ENCODE measurements at places on chromosomes 7 and 10.

DNA sequence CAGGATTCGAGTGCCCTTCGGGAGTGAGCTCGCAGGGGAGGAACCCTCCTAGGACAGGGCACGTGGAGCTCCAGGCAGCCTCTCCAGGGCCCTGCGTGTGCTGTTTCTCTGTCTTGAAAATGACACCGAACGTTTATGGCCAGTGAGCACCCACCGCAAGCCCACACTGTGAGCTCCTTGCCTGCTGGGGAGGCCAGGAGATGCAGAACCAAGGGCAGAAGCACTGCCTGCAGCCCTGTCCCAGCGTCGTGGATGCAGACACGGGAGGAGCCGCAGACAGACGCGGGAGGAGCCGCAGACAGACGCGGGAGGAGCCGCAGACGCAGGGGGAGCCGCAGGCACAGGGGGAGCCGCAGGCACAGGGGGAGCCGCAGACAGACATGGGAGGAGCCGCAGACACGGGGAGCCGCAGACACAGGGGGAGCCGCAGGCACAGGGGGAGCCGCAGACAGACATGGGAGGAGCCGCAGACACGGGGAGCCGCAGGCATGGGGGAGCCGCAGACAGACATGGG is 314.4 kb downstream of the PTPRN2 start:
- no peak for DNase-seq

- DNase-seq, result no peak
These were observed 20.6 kb downstream of the EMX2 start for GRCh38 chr10:117562896-117563737.

DNA sequence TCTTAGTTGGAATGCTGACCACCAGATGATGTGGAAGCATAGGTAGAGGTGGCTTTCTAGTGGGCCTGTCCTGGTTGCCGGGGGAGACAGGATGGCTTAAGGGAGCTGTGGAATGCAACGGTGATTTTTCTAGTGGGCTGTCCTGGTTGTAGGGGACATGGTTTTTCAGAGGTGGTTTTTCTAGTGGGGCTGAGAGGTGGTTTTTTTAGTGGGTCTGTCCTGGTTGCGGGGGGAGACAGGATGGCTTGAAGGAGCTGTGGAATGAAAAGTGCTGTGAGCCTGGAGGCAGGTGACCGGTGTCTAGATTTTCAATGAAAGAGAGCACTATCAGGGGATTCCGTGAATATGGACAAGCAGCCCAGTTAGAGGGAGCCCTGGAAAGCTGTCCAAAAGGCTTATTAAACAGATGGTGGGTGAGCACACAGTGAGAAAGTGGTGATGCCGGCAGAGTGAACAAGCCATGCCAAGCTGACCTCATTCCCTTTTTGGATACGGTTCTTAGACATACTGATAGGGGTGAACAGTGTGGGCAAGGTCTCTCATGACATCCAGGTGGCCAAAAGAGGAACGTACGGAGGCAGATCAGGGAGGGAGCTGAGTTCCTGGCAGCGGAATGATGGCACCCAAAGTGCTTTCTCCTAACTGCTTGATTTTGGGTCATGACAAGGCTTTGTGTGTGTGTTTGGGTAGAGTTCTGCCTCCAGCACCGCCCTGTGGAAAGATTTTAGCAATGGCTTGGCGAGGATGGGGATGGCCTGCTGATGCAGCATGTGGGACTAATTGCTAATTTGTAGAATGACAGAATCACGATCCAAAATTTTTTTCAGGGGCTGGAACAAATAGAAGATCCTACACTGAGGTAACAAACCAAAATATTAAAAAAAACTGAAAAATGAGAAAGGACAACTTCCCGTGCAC is 126.6 kb downstream of the TMEM178B start:
- DNase-seq, result no peak

- DNase-seq, result no peak
These were observed 472.8 kb upstream of the STEAP1 start for GRCh38 chr7:89681448-89681847.

DNA sequence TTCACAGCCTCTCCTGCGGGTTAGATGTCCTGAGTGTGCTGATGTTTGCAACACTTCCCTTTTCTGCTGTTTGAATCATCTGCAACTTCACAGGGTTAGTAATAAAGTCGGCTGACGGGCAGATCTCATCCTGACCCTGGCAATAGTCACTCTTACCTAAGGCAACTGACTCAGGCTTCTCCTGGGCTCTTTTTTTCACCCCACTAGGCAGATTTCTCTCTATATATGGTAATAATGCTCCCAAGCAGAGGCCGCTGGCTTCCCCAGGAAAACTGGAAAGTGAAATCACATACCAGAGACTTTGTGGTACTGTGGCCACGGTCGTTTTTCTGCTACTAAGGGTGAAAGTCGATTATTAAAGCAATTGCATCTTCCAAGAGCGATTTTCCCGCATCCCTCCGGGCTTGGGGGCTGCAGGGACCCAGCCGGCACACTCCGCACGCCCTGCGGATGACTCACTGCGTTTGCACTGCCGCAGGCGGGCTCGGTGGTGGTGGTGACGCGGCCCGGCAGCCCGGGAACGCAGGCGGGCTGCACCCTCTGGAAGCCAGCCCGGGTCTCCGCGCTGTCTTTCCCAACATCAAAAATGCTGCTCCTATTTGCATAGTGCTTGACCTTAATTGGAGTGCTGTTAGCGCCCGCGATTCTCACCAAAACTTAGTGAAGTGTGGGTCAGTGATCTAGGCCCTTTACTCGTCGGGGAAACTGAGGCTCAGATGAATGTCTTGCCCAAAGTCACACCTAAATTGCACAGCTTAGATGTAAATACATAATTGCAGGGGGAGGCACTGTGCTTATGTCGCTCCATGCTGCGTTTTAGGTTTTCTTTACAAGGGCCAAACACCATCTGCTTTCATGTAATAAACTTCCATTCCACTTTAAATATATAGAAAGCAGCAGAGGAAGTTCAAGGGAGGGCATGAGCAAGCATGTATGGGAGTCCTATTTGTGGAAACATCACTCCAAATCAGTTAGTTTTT is 47.6 kb upstream of the ITGB1 start:
- DNase-seq, result no peak

DNA sequence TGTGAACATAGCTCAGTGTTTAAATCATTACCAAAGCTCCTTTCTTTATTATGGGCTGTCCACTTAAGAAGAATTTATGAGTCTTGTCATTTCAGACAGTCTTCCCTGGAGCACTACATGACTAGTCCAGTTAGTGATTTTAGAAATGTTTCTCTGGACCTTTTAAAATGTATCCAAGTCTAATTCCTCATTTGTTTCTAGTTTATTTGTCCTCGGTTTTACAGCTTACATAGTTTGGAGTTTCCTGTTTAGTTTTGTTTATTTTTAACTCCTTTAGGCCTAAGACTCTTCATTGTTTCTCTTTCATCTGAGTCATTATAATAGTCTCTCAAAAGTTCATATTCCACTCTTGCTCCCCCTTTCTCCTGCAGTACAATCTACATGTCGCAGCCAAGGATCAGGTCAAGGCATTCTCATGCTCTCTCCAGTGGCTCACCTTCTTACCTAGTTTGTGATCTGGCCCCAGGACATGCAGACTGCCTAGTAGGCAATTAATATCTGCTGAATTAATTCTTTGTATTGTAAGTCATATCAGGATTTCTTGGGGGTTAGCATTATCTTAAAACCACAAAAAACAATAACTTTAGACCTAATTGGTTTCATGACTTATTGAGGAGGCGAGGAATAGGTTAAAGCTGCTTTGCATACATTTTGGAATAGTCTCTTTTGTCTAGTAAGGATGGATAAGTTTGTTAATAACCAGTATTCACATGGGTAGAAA is 93.8 kb downstream of the MAPK8 start:
- DNase-seq, result no peak

DNA sequence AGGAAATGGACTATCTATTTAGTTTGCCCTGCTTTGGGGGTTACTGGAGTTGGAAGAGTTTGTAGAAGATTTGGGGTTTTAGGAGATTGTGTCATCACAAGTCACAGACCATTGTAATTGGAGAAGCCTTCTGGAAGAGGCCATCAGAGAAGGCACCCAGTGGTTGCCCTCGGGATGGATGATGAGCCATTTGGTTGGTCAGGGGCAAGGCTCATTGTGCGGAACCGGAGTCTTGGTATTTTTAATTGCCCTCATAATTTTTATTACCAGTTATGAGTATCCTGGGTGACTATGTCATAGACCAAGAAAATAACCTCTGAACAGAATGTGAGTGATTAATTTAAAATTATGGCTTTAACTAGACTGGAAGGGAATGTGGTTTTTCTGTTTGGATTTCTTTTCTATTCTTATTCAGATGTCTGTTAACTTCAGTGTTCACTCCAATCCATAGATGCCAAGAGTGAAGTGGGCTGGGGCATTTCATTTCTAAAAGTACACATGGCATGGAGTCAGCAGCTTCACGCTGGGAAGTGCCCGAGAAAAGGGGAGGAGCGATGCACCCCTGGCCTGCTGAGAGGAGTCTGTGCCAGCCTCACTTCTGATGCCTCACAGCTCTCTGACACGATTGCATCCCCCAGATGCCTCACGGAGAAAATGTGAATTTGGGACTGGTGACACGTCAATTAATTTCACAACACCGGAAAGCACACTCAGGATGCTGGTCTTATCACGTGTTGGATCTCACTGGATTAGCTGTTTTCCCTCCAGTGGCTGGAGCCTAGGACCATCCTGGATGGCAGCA is 225.6 kb upstream of the IGFBP3 start:
- no peak for DNase-seq

GRCh38 chr10:79394664-79395063 is 47.4 kb downstream of the PPIF start:
- DNase-seq, result no peak
